ENCODE measurements at places on chromosomes 11 and 22.
A peak's percentile ranks its signal among the peaks of the same experiment; 100 is the strongest.

GRCh38 chr22:48313175-48313830, 1514.4 kb downstream of the BRD1 start:
- no peak for DNase-seq

- DNase-seq = no peak
These were observed 16.3 kb downstream of the PPFIBP2 start for GRCh38 chr11:7530013-7530640.

- no peak for DNase-seq
These were observed 2.7 kb downstream of the TNRC6B start for GRCh38 chr22:40180403-40180802.

GRCh38 chr11:14059491-14059890, 97.0 kb downstream of the SPON1 start:
- no peak for DNase-seq

DNA sequence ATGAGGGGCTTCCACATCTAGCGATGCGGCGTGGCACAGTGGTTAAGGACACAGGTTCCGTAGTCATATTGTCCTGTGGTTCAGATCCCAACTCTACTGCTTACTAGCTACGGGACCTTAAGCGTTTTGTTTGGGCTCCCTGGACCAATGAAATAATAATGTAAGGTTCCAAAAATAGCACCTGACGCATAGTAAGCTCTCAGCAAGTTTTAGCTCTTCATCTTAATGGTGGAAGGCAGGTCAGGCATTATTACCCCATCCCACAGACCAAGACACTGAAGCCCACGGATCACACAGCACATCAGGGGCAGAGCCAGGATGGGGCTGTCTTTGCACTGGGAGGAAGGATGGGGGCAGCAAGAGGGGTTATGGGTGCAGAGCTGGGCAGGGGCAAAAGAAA, 13.0 kb downstream of the DNAJB13 start:
- DNase-seq = no peak

DNA sequence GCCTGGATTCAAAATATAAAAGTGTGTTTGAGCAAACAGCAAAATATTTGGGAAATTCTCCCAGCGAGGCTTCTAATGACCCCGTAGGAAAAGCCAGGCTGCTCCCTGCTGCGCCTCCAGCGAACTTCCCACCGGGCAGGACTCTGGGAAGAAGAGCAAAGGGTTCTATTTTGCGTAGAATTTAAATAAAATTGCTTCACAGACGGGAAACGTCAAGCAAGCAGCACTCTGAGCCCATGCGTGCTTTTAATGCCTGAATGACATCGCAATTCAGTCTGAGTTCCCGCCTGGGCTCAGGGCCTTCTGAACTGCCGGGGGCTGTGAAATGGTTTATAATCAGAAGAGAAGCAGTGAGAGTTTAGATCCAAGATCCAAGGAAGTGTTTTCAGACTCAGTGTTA, 775.1 kb downstream of the BRD1 start:
- DNase-seq = no peak

DNA sequence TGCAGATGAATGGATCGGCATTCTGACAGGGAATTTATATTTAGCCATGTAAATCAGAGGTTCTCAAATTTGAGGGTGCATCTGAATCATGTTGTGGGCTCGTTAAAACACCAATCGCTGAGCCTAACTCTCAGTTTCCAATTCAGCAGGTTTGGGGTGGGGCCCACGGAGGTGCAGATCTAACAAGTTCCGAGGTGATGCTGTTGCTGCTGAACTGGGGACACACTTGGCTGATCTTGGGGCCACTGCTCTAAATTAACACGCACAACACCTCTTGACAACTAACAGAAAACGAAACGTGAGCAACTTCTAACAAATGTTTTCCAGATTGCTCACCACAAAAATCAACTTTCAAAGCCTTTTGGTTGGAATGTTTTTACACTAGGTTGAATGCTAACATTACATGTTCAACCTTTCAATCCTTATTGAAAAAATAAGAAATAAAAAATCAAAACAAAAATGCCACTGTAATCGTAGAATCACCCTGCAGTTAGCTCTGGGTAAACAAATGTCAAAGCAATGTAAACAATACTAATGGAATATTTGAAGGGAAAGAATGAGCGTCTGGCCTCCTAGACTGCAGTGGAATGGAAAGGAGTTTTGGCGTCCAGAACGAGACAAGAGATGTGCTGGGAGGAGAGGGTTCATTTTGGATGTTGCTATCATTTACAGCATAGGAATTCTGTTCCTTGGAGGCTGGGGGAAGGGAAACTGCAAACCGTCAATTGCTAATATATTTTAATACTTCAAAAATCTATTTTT, 68.3 kb upstream of the SLC6A5 start:
- no peak for DNase-seq

DNA sequence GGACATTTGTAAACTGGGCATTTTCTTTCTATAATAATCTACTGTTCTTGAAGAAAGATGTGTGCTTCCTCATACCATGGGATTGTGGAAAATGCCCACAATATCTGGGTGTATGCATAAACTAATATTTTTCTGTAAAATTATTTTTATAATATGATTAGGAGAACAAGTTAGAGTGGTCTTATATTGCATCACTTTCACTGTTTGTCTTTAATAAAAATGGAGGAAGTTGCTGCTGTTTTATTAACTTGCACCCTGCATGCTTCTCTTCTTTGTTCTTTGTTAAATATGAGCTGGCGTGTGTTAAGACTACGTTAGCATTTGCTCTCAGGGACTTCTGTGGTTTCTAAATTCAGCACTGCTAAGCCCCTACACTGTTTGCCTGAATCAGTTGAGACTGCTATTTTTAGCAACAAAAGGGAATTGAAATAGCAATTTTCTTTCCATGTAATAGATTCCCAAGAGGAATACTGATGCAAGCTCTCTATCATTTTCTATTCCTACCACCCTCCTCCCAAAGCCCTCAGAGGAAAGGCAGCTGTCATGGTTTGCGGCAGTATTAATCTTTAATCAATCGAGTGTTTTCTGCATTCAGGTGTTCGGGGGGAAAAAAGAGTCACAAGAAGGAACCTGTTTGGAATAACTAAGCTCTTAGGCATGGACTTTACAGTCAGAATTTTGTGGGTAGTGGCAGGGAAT, 56.1 kb downstream of the HSD17B12 start:
- DNase-seq = no peak

- DNase-seq = no peak
These were observed 66.2 kb upstream of the TCF20 start for GRCh38 chr22:42336527-42337227.

DNA sequence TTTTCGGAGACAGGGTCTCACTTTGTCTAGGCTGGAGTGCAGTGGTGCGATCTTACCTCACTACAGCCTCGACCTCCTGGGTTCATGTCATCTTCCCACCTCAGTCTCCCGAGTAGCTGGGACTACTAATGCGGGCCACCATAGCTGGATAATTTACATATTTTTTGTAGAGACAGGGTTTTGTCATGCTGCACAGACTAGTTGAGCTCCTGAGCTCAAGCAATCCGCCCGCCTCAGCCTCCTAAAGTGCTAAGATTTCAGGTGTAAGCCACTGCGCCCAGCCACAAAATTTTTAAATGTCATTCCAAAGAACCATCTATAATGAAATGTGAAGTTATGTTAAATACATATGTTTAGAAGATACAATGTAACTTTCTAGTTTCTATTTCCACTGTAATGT, 4747.7 kb upstream of the OR11H1 start:
- no peak for DNase-seq

DNA sequence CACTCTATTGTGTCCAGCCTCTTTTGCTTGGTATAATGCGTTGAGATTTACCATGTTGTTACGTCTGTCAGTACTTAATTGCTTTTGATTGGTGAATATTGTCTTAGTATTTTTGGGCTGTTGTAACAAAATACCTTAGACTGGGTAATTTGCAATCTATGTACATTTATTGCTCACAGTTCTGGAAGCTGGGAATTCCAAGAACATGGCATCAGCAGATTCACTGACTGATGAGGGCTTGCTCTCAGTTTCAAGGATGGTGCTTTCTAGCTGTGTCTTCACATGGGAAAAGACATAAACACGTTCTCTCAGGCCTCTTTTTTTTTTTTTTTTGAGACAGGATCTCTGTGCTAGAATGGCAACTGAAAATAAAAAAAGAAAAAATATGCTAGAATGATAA, 46.7 kb upstream of the INCENP start:
- DNase-seq = no peak

DNA sequence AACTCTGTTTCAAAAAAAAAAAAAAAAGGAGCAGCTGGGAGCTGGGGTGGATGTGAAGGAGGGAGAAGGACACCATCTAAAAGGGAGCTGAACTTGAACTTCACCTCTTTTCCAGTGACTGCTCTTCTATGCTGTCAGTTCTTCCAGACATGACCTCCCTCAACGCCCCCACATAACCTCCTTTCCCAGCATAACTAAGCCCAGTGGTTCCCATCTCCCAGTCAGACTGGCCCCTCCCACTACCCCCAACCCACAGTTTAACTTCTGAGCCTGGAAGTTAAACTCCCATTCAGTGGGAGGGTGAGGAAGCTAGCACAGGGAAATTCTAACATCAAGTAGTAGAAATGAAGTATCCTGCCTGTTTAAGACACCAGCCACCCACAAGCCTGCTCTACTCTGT, 1.8 kb downstream of the ARHGAP1 start:
- DNase-seq = no peak

- no peak for DNase-seq
These were observed 49.7 kb downstream of the ANO1 start for GRCh38 chr11:70127653-70128434.

DNA sequence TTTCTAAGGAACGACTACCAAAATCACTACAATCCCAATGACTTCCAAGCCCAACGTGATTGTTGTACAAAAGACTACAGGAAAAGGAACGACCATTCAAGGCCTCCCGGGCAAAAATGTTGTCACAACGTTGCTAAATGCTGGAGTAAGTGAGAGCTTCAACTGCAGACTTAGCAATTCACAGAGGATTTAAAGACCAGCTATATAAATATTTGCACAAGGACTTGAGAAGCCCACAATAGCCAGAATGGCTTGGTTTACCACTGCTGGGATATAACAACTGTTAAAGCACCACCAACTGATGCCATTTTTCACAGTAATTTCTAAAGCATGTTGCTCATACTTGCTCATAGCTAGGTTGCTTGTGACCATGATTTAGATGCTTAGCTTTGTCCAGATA, 78.3 kb downstream of the EMSY start:
- no peak for DNase-seq

- no peak for DNase-seq
These were observed 64.8 kb downstream of the PAK1 start for GRCh38 chr11:77409046-77409445.

- DNase-seq = peak; percentile 6
These were observed 807 bp downstream of the TRIM3 start for GRCh38 chr11:6472934-6473333.

Data from anterior cingulate cortex (tissue), 58 donors.